ENCODE measurements at places on chromosomes 4 and X. TPM values are rescaled to one million over a fixed set of nuclear protein-coding genes. Genes with fewer than 3 reads are reported as not detected.

DAPP1 gene
- total RNA-seq = 0.59 TPM

PF4V1 gene
- total RNA-seq = 10.6 TPM

HSD17B10 gene
- total RNA-seq = 47.6 TPM

LRIT3 gene
- not detected for total RNA-seq

GABRA4 gene
- total RNA-seq = not detected

MXRA5 gene
- 0.90 TPM for total RNA-seq

TBC1D8B gene
- total RNA-seq = 12.1 TPM

WDR17 gene
- total RNA-seq = 0.15 TPM

SULT1E1 gene
- total RNA-seq = 291 TPM

PPARGC1A gene
- total RNA-seq = not detected

COMMD8 gene
- total RNA-seq = 13.8 TPM

TAF7L gene
- 0.23 TPM for total RNA-seq

IRF2 gene
- 14.6 TPM for total RNA-seq

APOOL gene
- total RNA-seq = 3.7 TPM

HSFX1 gene
- total RNA-seq = 0.23 TPM

RBM41 gene
- 8.4 TPM for total RNA-seq

SERPINA7 gene
- not detected for total RNA-seq

FRG2 gene
- not detected for total RNA-seq

ZNF185 gene
- total RNA-seq = 22.0 TPM

DCAF8L2 gene
- not detected for total RNA-seq

FAM9A gene
- not detected for total RNA-seq

FAM47E gene
- total RNA-seq = 1.9 TPM

DCX gene
- not detected for total RNA-seq

TMEM47 gene
- total RNA-seq = 51.0 TPM

STPG2 gene
- total RNA-seq = 0.12 TPM

LDB2 gene
- total RNA-seq = 543 TPM

TMSB15A gene
- not detected for total RNA-seq

DUSP21 gene
- not detected for total RNA-seq

MAP9 gene
- 2.1 TPM for total RNA-seq

MMAA gene
- 9.4 TPM for total RNA-seq

STK32B gene
- 0.30 TPM for total RNA-seq

XKRX gene
- total RNA-seq = 0.60 TPM

GPR143 gene
- not detected for total RNA-seq

UGT2B17 gene
- total RNA-seq = not detected

LPAR4 gene
- total RNA-seq = not detected

CPZ gene
- 33.7 TPM for total RNA-seq

FAM149A gene
- 2.3 TPM for total RNA-seq

QRFPR gene
- total RNA-seq = not detected

ADH1A gene
- total RNA-seq = not detected

KDR gene
- 1.9 TPM for total RNA-seq

GPR50 gene
- not detected for total RNA-seq

ZBTB33 gene
- 9.5 TPM for total RNA-seq

FRAS1 gene
- 6.4 TPM for total RNA-seq

PPP1R2C gene
- total RNA-seq = not detected

DACH2 gene
- not detected for total RNA-seq

RADX gene
- total RNA-seq = 1.7 TPM

DGAT2L6 gene
- not detected for total RNA-seq

PPP4R3C gene
- total RNA-seq = not detected

GLOD5 gene
- total RNA-seq = not detected

IL2 gene
- total RNA-seq = not detected

COL25A1 gene
- total RNA-seq = 0.15 TPM

ZNF280C gene
- total RNA-seq = 1.7 TPM

HTR2C gene
- total RNA-seq = not detected

XK gene
- 0.15 TPM for total RNA-seq

HTRA3 gene
- 6.8 TPM for total RNA-seq

MAGED4B gene
- 33.7 TPM for total RNA-seq

Data from smooth muscle cell of the coronary artery (primary cell).